ENCODE measurements at places on chromosomes 5 and 9.

- DNase-seq: no peak
- no peaks in the 10 kb centered on the region for H3K27me3 ChIP-seq
- no peak overlapping the region for H3K4me3 ChIP-seq
- no peak overlapping the region for H3K27ac ChIP-seq
- H3K4me1 ChIP-seq: no peaks in the 10 kb centered on the region
Observed at GRCh38 chr5:3382782-3383181, 212.8 kb upstream of the IRX1 start.

GRCh38 chr9:116543731-116544400, 143.2 kb upstream of the TRIM32 start:
- peaks cover 4% of the 10 kb centered on the region for H3K27me3 ChIP-seq
- no peak for DNase-seq
- H3K27ac ChIP-seq: no peak overlapping the region
- peaks cover 4% of the 10 kb centered on the region for H3K36me3 ChIP-seq

DNA sequence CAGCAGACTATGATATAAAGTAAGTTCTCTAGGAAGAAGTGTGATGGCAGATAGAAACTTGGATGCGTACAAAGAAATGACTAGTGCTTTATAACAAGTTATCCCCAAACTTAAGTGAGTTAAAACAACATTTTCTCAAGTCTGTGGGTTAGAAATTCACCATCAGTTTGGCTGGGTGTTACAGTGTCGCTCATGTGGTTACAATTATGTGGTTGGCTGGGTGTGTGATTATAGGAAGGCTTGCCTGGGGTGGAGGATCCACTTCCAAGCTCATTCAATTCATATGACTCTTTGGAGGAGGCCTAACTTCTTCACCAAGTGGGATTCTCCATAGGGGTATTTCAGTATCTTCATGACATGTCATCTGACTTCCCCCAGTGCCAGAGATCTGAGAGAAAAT, 10.3 kb upstream of the C9orf40 start:
- no peak for DNase-seq
- no peaks in the 10 kb centered on the region for H3K4me1 ChIP-seq
- H3K4me3 ChIP-seq: no peak overlapping the region
- H3K27me3 ChIP-seq: no peaks in the 10 kb centered on the region

- no peak for DNase-seq
- no peak overlapping the region for H3K4me3 ChIP-seq
- H3K27ac ChIP-seq: no peak overlapping the region
- H3K36me3 ChIP-seq: no peaks in the 10 kb centered on the region
Observed at GRCh38 chr5:42487077-42487476, 63.8 kb downstream of the GHR start.

All from naive B cell (primary cell).